ENCODE measurements at places on chromosomes 3 and 15.

DNA sequence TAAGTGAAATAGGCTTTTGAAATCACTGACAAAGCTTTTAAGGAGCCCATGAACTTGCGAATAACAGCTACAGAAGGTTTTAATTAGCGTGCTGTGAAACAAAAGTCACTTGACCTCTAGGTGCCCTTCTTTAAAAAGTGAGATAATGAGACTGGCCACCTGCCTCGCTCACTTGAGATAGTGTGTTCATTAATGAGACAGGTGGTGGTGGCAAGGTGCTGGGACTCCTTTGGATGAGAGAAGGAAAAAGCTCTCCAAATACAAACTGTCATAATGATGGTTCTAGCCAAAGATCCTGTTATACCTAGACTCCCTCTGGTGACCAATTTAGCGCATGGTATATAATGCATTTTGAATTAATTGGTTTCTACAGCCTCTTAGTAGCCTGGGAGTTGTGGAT lies 22.7 kb upstream of the IREB2 start:
- DNase-seq = no peak

- no peak for DNase-seq
Observed at GRCh38 chr3:123110976-123111615, 44.3 kb downstream of the PDIA5 start.

- no peak for DNase-seq
Observed at GRCh38 chr15:62968699-62969098, 73.8 kb upstream of the TPM1 start.

GRCh38 chr3:33718595-33718907 lies 497 bp upstream of the CLASP2 start:
- DNase-seq = no peak

DNA sequence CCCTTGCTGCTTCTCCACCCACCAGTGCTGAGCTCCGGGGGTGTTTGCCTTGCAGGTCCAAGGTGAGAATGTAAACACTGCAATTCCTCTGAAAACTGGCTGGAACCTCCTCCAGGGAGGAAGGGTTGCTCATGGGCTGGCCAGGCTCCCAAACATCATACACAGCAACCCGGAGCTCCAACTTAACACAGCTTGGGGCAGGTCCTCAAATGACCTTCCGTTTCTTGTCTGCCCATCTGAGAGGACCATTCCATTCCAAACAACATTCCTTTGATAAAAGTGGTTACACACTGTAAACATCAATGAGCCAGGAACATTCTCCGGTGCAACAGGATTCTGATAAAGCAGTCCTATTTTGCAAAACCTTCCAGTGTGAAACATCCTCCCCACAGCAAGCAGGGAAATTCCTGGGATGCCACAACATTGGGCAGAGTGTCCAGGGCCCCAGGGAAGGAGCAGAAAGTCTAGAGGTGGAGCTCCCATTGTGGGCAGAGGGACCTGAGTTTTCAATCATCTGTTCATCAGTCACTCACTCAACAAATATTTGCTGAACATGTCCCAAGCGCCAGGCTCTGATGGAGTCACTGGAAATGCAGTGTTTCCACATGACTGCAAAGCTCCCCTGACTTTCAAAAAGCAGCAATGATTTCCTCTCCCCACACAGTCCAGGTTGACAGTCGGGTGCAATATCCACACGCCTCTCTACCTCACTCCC lies 7.3 kb upstream of the HEG1 start:
- DNase-seq = no peak

DNA sequence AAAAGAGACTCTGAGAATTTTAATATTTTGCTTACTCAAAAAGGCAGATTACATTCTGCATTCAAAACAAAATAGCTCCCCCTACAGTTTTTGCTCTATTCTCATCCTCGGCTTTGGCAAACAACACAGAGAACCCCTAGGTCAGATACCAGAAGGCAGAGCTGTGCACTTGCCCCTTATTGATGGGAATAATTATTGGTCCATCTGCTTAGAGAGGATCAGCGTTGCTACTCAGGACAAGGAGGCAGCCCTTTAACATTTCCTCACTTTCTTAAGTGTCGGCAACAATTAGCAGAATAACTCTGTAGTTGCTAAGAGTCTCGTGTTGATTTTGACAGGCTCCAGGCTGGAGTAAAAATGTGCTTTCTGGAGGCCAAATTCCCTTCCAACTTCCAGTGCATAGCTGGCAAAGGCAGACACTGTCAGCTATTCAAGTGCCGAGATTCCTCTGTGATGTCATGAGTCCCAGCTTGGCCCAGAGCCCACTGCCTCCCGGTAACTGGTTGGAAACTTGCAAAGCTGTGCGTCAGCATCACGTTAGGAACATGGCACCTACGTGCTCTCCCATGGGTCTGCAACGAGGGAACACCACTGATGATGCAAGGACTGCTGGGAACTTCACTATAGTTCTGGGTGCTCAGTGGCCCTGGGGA lies 482.7 kb upstream of the ADAMTS9 start:
- DNase-seq = no peak
